ENCODE measurements at places on chromosomes 11 and 22.

DNA sequence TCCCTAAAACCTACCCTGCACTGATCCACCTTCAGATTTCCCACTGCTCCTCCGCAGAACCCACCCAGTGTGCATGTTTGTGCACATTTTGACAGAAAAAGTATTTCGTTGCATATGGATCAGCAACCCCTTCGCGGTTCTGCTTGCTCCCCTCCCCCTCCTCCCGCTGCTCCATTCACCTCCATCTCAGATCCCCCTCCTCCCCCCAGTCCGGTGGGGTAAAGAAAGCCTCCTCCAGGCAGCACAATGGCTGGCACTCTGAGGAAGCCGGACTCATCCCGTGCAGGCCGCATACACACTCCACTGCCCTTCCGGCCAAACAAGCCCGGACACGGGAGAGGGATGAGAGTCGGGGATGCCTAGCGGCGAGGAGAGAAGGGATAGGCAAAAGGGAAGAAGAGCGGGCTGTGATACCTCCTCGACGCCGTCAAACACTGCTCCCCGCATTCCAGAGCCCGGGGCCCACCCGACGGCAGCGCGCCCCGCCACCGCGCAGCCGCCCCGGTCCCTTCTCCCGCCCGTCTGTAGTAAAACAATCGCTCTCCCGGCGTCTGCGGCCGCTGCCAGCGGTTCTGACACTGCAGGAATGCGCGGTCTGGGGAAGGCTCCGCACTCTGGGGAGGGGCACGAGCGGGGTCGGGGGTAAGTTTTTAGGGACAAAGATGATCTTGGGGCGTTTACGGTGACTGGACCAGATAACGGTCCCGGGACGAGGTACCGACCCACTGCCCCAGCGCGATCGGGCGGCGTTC lies 915 bp downstream of the FEZ1 start:
- no peak for DNase-seq

DNA sequence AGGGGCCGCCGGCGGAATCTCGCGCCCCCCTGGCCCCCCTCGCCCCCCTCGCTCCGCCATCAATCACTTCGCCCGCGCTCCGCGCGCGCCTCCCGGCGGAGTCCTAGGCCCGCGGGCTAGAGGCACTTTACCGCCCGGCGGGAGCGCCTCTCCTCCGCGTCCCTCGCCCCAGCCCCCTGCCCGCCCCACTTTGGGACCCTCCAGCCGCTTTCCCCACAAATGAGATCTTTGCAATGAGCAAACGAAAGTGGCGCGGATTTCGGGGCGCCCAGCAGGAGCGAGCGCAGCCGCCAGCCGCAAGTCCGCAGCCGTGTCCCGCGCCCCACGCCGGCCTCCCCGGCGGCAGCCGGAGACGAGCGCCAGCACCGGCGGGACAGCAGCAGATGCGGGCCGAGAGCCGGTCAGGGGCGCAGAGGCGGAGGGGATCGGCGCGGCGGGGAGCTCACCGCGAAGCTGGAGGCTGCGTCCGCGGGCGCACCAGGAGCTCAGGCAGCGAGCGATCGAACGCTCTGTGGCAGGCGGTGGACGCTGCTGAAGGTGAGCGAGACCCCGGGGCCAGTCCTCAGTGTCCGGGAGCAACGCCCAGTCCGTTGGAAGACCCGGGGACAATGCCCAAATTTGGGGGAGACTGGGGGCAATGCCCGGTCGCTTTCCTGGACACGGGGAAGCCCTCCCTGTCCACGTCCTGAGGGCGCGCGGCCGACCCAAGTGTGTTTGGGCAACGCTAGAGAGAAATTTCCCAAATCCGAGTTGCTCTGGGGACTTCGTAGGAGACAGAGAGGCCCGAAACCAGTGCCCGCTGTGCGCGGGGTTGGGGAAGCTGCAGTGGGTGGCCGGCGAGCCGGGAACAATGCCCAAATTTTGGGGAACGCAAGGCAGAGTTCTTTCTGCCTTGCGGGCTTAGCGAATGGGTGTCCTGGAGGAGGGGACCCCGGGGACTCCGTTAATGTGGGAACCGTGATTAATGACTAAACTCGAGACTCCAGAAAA lies 1.5 kb upstream of the IGF2 start:
- DNase-seq: no peak

- no peak for DNase-seq
Observed at GRCh38 chr11:111264646-111265045, 19.1 kb downstream of the POU2AF2 start.

- no peak for DNase-seq
Observed at GRCh38 chr11:36241497-36241896, 47.7 kb downstream of the COMMD9 start.

DNA sequence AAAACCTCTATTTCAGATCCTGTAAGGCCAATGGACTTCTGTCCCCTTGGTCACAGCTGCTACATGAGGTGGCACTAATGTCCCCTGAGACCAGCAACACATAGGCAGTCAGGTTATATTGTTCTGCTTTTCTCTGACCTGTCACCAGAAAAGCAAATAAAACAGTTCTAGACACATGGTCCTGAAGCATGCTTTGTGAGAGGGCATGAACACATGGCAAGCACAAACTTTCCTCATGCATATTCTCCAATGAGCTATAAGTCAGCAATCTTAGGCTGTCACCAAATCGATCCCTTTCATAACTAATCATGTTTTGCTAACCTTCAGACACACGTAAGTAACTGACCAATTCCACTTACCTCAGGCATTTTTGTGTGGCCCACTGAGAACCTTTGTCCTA lies 225.4 kb upstream of the ZC3H12C start:
- DNase-seq: no peak

DNA sequence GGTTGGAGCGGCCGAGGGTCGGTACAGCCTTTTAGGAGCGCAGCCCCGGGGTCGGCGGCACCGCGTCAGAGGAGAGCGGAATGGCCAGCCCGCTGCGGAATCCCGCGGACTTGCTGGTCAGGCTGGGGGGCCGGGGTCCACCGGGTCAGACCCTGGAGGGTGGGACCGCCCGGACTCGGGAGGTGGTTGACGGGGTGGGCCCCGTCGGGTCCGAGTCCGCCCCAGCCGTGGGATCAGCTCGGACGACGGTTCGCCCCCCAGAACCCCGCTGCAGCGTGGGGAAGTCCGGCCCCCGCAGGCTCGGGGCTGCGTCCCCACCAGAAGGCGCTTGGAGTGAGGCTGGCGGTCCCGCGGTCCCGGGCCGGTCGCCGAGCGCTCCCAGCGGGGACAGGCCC lies 301 bp upstream of the ADM2 start:
- DNase-seq: no peak

DNA sequence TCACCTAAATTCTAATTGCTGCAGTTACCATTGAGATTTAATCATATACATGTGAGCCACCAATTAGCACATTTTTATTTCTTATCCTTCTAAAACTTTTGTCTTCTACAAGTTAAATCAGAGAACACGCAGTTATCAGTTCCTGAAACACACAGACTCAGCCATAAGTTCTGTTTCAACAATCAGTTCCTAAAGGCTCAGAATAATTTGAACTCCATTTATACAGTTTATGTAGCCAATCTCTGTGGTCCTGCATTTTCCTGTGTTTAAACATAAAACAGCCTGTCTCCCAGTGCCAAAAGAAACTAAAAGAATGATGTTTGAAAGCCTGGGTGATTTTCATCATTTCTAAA lies 2.9 kb downstream of the PLAAT3 start:
- no peak for DNase-seq
